ENCODE measurements at places on chromosomes 3 and 15.

- DNase-seq: peak; percentile 92
Observed at GRCh38 chr3:172140499-172141391, 101.4 kb downstream of the FNDC3B start.

- no peak for DNase-seq
Observed at GRCh38 chr15:73608941-73609340, 24.2 kb downstream of the NPTN start.

GRCh38 chr15:43748376-43748775, 2.1 kb downstream of the PDIA3 start:
- no peak for DNase-seq

DNA sequence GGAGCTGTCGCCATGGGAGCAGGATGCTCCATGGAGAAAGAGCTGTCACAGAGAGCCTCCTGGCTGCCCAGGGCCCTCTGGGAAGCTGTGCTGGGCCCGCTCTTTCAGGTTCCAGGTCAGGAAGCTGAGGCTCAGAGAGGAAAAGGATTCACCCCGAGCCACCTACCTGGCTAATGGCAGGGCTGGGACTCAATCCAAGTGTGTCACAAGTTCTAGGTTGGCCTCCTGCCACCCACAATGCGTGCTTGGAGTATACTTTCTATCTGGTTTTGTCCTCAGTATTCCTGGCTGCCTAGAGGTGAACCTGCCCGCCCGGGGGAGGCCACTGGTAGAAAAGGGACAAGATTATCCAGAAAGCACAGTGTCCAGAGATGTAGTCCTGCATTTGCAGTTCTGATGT, 23.6 kb downstream of the FAH start:
- no peak for DNase-seq

DNA sequence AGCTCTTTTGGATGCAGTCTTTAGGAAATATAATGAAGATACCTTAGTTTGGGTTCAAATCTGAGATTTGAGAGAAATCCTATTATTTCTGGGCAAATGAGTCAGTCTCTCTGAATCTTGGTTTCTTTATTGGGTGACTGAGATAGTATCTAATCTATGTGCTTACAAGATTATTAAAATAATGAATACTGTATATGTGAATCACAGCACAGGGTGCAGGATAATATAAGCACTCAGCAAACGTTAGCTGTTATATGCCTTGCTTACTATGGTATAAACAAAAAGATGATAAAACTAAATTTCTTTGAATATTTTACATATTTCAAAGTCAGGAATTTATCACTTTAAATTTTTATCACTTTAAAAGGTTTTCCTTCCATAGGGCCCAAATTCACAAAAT, 29.6 kb downstream of the FGF7 start:
- no peak for DNase-seq

GRCh38 chr3:188861842-188862744, 309.7 kb upstream of the TPRG1 start:
- peak; percentile 49 for DNase-seq

DNA sequence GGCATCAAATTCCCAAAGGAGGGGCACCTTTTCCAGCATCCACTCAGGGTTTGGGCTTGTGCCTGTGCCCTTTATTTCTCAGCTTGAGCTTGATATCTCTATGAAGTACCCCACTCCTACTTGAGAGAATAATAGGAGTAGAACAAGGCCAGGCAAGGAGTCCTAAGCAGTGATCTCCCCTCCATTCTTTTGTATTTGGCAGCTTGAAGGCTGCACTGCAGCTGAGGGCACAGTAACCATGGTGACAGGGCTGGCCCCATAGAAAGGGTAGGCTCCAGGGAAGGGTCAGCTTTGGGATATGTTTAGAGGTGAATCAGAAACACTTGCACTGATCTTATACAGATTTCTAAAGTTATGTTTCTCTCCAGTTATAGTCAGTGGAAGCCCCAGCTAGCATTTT, 145.4 kb upstream of the SLC24A5 start:
- DNase-seq: no peak

DNA sequence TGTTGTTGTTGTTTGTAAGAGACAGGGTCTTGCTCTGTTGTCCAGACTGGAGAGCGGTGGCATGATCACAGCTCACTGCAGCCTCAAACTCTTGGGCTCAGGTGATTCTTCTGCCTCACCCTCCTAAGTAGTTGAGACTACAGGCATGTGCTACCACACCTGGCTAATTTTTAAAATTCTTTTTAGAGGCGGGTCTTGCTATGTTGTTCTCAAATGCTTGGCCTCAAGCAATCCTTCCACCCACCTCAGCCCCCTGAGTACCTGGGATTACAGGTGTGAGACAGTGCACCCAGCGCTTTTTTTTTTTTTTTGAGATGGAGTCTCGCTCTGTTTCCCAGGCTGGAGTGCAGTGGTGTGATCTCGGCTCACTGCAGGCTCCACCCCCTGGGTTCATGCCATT, 46.7 kb downstream of the TMOD3 start:
- DNase-seq: no peak

- no peak for DNase-seq
Observed at GRCh38 chr3:119809249-119810017, 27.5 kb downstream of the NR1I2 start.

DNA sequence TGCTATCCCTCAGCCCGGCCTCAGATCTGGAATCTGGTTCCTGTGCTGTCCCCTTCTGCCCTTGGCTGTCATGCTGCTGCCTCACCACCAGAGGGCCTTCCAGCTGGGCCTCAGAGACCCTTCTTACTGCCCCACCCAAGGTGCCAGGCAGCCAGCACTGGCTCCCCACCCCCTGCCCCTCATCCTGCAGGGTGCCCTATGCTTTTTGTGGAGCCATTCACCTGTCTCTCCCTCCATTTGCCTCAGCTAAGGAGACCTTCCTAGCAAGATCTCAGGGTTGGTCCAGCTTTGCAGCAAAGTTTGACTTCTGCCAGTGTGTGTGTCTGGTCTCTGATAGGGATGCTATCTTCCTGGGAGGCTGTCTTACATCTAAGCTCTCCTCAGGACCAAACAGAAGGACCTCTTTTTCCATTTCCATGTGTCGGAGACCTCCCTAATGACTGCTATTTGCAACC, 1.9 kb upstream of the VWA5B2 start:
- DNase-seq: no peak

GRCh38 chr3:123843668-123844067, 40.5 kb downstream of the MYLK start:
- no peak for DNase-seq

DNA sequence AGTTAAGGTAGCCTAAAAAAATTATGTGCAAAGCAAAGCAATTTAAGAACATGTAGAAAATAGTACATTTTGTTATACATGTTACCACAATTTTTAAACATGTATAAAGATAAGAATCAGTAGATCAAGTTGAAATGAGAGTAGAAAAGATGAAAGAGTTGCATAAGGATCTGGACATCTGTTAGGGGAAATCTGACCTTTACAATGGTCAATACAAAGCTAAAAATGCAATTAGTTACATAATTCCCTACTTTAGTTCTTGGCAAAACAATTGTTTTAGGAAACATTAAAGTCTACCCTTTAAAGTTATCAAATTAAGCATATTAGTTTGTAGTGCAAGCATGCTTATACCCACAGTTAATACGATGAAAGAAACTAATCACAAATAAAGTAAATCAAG, 32.7 kb downstream of the TOP2B start:
- no peak for DNase-seq

GRCh38 chr3:130260918-130261317, 84.6 kb upstream of the COL6A5 start:
- no peak for DNase-seq

DNA sequence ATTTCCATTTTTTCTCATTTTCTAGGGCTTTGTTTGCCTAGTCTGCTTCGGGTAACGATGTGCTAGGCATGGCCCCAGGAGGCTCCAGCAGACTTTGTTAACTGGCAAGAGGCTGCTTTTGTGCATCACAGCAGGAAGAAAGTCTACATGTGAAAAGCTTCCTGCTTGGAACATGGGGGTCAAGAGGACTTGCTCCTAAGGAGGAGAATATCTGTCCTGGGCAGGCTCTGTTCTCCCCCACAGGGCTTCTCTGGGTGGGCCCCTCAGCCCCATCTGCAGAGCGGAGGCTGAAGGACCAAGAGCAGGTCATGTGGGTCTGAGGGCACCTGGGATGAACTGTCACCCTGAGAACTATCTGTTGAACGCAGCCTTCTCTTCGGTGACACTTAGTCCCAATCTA, 94.7 kb downstream of the CCNL1 start:
- DNase-seq: no peak

DNA sequence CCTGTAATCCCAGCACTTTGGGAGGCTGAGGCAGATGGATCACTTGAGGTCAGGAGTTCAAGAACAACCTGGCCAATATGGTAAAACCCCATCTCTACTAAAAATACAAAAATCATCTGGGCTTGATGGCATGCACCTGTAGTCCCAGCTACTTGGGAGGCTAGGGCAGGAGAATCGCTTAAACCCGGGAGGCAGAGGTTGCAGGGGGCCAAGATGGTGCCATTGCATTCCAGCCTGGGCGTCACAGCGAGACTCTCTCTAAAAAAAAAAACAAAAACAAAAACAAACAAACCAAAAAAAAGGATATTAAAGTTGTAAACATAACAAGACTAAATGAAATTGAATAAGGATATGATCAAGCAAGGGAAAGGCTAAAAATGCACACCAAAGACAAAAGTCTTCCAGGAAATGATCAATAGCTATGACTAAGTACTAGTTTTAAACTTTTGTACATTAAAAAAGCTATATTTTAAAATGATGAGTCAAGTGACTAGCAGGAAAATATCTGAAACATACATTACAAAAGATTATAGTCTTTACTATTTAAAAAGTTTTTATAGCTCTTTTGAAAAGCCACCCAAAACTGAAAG, 28.6 kb downstream of the KLHL6 start:
- no peak for DNase-seq
